ENCODE measurements at places on chromosomes 3 and 15.

GRCh38 chr3:152853196-152853595 lies 18.3 kb downstream of the P2RY1 start:
- H3K27me3 ChIP-seq, result no peaks in the 10 kb centered on the region
- no peaks in the 10 kb centered on the region for H3K36me3 ChIP-seq
- H3K27ac ChIP-seq, result no peak overlapping the region
- DNase-seq, result no peak
- H3K4me3 ChIP-seq, result no peak overlapping the region
- no peaks in the 10 kb centered on the region for H3K4me1 ChIP-seq

- peaks cover 40% of the 10 kb centered on the region for H3K36me3 ChIP-seq
- H3K4me3 ChIP-seq, result no peak overlapping the region
- no peak for DNase-seq
- H3K27me3 ChIP-seq, result no peaks in the 10 kb centered on the region
- H3K27ac ChIP-seq, result no peak overlapping the region
These were observed 39.4 kb upstream of the HACD2 start for GRCh38 chr3:123624302-123624701.

- H3K36me3 ChIP-seq, result peaks cover 87% of the 10 kb centered on the region
- DNase-seq, result no peak
These were observed 12.4 kb downstream of the PPM1M start for GRCh38 chr3:52257911-52258310.

GRCh38 chr3:138921316-138922292 lies 25.3 kb downstream of the FOXL2 start:
- no peaks in the 10 kb centered on the region for H3K36me3 ChIP-seq
- H3K4me1 ChIP-seq, result no peaks in the 10 kb centered on the region
- no peaks in the 10 kb centered on the region for H3K27me3 ChIP-seq
- H3K27ac ChIP-seq, result no peak overlapping the region
- DNase-seq, result no peak

DNA sequence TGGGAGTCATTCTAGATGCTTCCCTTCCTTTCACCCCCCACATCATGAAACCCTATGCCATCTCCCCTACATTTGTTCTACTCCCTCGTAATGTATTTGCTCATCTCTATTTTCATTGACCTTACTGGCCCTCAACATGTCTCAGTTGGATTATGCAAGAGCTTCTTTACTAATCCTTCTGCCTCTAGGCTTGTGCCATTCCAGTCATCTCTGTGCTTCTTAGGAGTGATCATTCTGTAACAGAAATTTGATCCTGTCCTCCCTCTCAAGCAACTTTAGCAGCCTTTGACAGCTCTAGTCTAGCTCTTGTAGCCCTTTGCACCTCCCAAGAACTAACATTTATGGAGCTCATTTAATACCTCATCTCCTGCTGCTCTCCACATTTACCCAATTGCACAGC lies 64.7 kb downstream of the ISL2 start:
- no peak for DNase-seq
- H3K27ac ChIP-seq, result no peak overlapping the region
- no peaks in the 10 kb centered on the region for H3K4me1 ChIP-seq
- H3K27me3 ChIP-seq, result no peaks in the 10 kb centered on the region
- H3K36me3 ChIP-seq, result peaks cover 12% of the 10 kb centered on the region

DNA sequence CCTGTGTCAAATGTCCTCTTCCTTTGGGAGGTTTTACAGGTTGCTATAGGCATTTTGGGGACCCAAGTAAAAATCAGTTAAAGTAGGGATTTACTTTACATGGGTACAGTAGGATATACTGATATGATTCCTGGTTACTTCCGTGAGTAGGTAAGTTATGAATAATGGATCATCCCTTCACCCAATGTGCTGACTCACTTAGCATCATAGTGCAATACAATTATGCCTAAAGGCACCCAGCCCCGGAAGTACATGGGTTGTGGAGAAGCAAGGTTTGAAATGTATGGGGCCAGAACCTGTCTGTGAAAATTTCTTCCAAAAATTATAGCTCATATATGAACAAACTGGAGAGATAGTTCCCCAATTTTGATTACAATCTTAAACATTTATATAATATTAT lies 64.0 kb downstream of the GLB1 start:
- no peak overlapping the region for H3K27ac ChIP-seq
- DNase-seq, result no peak
- H3K4me3 ChIP-seq, result no peak overlapping the region
- H3K4me1 ChIP-seq, result no peaks in the 10 kb centered on the region

DNA sequence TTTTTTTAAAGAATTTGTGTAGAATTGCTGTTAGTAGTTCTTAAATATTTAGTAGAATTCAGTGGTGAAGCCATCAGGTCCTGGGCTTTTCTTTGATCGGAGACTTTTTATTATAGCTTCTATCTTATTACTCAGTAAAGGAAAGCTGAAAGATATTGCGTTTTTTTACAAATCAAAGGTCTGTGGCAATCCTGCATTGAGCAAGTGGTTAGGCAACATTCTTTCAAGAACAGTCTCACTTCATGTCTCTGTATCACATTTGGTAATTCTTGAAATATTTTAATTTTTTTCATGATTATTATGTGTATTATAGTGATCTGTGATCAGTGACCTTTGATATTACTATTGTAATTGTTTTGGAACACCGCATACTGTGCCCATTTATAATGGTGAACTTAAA lies 140.8 kb downstream of the UNC13C start:
- DNase-seq, result no peak
- H3K27me3 ChIP-seq, result no peaks in the 10 kb centered on the region
- H3K4me1 ChIP-seq, result no peaks in the 10 kb centered on the region
- no peaks in the 10 kb centered on the region for H3K36me3 ChIP-seq
- no peak overlapping the region for H3K27ac ChIP-seq
- no peak overlapping the region for H3K4me3 ChIP-seq

- no peaks in the 10 kb centered on the region for H3K27me3 ChIP-seq
- DNase-seq, result no peak
- H3K4me3 ChIP-seq, result no peak overlapping the region
- H3K27ac ChIP-seq, result no peak overlapping the region
- H3K4me1 ChIP-seq, result peaks cover 5% of the 10 kb centered on the region
- no peaks in the 10 kb centered on the region for H3K36me3 ChIP-seq
These were observed 111.8 kb downstream of the IGF2BP2 start for GRCh38 chr3:185713015-185713414.

GRCh38 chr15:24745290-24745689 lies 69.7 kb downstream of the NPAP1 start:
- no peaks in the 10 kb centered on the region for H3K27me3 ChIP-seq
- H3K27ac ChIP-seq, result no peak overlapping the region
- H3K36me3 ChIP-seq, result no peaks in the 10 kb centered on the region
- no peak for DNase-seq

DNA sequence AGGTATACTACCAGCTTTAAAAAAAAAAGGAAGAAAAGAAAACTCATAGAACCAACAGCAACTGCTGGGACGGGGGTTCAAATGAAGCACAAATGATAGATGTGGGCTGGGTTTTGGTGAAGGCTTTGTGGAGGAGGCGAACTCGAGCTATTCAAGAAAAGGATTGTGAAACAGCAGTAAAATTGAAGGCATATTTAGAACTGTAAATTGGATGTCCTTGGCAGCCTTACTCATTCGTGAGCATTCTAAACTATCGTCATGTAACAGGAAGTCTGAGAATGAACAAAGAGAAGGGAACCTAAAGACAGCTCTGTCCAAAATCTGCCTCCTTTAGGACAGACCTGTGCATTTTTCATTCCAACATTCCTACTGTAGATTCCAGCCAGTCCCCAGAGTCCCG lies 97.8 kb downstream of the LARS2 start:
- H3K4me3 ChIP-seq, result no peak overlapping the region
- peaks cover 3% of the 10 kb centered on the region for H3K36me3 ChIP-seq
- no peak overlapping the region for H3K27ac ChIP-seq

DNA sequence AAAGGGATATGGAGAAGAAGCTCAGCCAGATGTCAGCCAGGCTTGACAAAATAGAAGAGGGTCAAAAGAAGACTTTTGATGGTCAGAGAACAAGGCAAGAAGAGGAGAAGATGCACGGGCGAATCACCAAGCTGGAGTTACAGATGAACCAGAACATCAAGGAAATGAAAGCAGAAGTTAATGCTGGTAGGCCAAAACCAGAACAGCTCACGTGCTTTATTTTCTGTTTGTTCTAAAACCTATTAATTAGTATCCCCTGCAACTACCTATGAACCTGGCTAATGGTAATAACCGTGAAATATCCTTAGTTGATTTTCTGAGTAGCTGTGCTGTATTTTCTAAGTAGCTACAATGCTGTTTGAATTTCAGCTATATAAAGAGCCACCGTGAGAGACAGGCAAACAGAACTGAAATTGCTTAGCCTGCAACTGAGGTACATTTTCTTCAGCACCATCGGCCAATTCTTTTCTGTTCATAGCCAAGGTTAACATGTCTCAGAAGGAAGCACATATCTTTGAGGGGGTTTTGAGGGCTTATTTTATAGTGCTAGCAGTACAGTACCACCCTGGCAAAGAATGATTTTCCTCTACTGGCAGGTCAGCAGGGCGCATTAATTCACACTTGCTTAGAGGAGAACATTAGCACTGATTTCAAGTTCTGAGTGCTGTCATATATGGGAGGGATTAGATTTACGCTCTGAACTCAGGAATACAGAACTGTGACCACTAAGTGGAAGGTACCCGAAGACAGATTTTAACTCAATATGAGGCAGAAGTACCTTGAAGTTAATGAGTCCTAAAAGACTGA lies 78.9 kb downstream of the FAM81A start:
- H3K27me3 ChIP-seq, result no peaks in the 10 kb centered on the region
- H3K4me3 ChIP-seq, result no peak overlapping the region
- H3K27ac ChIP-seq, result no peak overlapping the region
- H3K36me3 ChIP-seq, result no peaks in the 10 kb centered on the region
- H3K4me1 ChIP-seq, result no peaks in the 10 kb centered on the region
- no peak for DNase-seq

Measured in liver (tissue), 10 donors.